ENCODE measurements at places on chromosomes 11 and 22. TPM values are rescaled to one million over a fixed set of nuclear protein-coding genes. Genes with fewer than 3 reads are reported as not detected.

IGLL1 gene
- not detected for total RNA-seq

UPK3A gene
- total RNA-seq = not detected

SYT8 gene
- not detected for total RNA-seq

C22orf42 gene
- total RNA-seq = not detected

CRYBB2 gene
- 1.1 TPM for total RNA-seq

MS4A3 gene
- total RNA-seq = not detected

FOLR3 gene
- total RNA-seq = not detected

LAYN gene
- 19.3 TPM for total RNA-seq

TPCN2 gene
- total RNA-seq = 7.8 TPM

NDUFA6 gene
- total RNA-seq = 104 TPM

HOATZ gene
- not detected for total RNA-seq

OR4A16 gene
- not detected for total RNA-seq

IL18BP gene
- total RNA-seq = 3.7 TPM

CCDC73 gene
- not detected for total RNA-seq

SORL1 gene
- total RNA-seq = 1.9 TPM

ZNF70 gene
- total RNA-seq = 6.0 TPM

FGF3 gene
- total RNA-seq = not detected

SHISA8 gene
- not detected for total RNA-seq

PARVG gene
- total RNA-seq = not detected

CLCF1 gene
- total RNA-seq = 6.2 TPM

UBE2L6 gene
- 74.1 TPM for total RNA-seq

AMPD3 gene
- 5.0 TPM for total RNA-seq

MAPK12 gene
- total RNA-seq = 74.8 TPM

KBTBD3 gene
- total RNA-seq = 2.2 TPM

FERMT3 gene
- total RNA-seq = 38.9 TPM

CWF19L2 gene
- total RNA-seq = 13.0 TPM

NLRP14 gene
- total RNA-seq = not detected

C11orf91 gene
- total RNA-seq = 2.0 TPM

GRAP2 gene
- total RNA-seq = not detected

PLEKHA7 gene
- 0.39 TPM for total RNA-seq

KIRREL3 gene
- total RNA-seq = 0.93 TPM

POU2AF2 gene
- total RNA-seq = not detected

CCND1 gene
- 831 TPM for total RNA-seq

C11orf52 gene
- total RNA-seq = 0.18 TPM

MRGPRE gene
- not detected for total RNA-seq

NRGN gene
- 10.6 TPM for total RNA-seq

CEP126 gene
- total RNA-seq = 0.58 TPM

CCDC82 gene
- total RNA-seq = 24.6 TPM

SPON1 gene
- 0.47 TPM for total RNA-seq
